ENCODE measurements at places on chromosomes 3 and 15.

- no peak for DNase-seq
Measured at GRCh38 chr3:9146367-9147071, 102.9 kb downstream of the SRGAP3 start.

DNA sequence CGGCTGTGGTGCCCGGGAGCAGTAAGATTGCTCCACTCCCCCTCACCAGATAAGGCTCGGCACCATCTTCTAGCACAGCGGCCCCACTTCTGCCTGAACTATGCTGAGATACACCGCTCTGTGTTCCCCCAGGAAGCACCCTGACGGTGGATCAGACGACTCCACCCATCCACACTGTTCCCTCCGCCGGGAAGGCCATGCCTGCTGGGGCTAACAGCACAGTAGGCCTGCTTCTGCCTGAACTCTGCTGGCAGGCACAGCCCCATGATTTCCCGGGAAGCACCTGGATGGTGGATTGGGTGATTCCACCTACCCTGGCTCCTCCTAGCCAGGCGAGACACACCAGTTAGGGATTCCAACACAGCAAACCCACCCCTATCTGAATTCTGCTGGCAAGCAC, 36.3 kb upstream of the PPM1L start:
- no peak for DNase-seq

DNA sequence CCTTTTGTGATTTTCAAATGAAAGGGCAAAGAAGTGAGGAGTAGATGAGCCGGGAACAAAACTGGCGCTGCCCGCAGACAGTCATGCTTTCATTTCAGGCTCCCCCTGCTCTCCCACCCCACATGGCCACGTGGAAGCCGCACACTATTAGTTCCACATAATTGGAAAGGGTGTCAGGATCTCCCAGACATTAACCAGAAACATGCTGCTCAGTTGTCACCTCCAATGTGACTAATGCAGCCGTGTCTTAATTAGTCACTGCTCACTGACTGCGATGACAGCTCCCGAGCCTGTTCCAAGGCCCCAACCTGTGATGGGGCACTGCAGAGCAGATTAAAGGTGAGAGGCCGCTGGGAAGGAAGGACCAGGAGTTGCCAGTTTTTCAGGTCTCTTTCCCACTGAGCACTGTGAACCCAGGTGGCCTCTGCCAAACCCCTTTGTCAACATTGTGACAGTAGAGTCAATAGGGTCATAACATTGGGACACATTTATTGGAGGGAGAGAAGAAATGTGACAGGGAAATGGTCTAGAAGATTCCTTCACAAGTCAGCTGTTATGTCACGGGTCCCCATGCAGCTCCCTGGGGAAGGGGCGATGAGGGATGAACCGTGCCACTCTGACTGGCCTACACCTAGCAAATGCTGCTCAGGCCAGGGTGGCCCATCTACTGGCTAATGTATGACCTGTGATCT, 38.6 kb upstream of the SFMBT1 start:
- DNase-seq: no peak

- no peak for DNase-seq
Measured at GRCh38 chr3:43675593-43675992, 15.1 kb upstream of the ABHD5 start.

DNA sequence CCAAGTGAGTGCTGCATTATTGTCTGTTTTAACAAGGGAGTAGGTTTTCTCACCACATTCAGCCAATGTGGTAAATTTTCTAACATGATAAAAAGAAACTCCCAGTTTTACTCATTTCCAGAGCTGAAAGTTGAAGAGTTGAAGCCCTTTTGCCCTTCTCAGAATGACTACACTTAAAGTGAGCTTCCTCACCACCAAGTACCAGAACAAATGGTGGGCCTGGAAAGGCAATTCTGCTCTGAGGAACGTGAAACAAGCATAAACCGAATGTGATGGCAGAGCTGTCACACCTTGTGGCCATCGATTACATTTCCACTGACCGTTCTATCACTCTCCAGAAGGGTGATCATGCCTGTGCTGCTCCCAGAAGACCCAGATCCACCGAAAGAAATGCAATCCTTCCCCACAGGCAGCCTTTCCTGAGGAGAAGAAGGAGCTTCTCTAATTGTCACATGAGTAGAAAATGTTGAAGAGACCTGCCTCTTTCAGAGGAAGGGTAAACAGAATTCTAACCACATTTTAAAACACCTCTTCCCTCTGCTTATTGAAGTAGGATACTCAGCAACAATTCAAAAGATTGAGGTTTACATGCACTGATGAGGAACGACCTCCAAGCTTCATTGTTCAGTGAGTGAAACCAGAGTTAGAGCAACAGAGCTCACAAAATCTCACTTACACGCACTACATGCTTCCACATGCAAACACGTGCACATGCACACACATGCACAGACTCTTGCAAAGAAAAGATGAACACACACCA, 21.4 kb upstream of the CCR9 start:
- DNase-seq: no peak

GRCh38 chr3:46480491-46481195, 15.9 kb upstream of the LTF start:
- DNase-seq: peak; percentile 63

DNA sequence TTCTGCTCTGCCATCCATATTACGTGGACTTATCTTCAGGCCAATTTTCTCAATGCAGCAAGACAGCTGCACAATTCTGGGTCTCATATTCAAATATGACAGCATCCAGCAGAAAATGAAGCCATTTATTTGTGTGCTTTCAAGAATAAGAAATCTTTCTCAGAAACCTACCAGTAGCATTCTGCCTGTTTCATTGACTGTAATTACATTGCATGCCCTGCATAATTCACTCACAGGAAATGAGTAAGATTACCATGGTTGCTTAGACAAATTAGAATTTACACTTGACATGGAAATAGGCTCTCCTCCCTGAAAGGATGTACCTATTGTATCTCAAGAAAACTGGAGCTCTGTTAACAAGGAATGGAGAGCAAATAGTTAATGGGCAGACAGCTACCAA, 346.6 kb upstream of the DCBLD2 start:
- no peak for DNase-seq

- no peak for DNase-seq
Measured at GRCh38 chr3:73484656-73485248, 140.0 kb downstream of the PDZRN3 start.

DNA sequence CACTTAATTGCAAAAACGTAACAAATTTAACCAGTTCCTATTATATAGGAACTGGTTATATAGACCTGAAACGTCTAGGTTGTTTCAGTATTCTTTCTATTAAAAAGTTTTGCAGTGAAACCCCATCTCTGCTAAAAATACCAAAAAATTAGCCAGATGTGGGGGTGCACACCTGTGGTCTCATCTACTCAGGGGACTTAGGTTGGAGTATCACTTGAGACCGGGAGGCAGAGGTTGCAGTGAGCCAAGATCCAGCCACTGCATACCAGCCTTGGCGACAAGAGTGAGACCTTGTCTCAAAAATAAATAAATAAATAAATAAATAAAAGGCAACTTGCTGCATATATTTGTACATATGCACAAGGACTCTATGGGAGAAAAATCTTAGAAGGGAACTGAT, 387.0 kb downstream of the TUSC7 start:
- no peak for DNase-seq

- DNase-seq: no peak
Measured at GRCh38 chr3:186182850-186183249, 74.0 kb upstream of the ETV5 start.

- DNase-seq: no peak
Measured at GRCh38 chr3:73529308-73530021, 95.3 kb downstream of the PDZRN3 start.

GRCh38 chr3:86766331-86766730, 224.6 kb downstream of the VGLL3 start:
- DNase-seq: no peak

- DNase-seq: no peak
Measured at GRCh38 chr15:94526071-94526689, 294.8 kb downstream of the MCTP2 start.

DNA sequence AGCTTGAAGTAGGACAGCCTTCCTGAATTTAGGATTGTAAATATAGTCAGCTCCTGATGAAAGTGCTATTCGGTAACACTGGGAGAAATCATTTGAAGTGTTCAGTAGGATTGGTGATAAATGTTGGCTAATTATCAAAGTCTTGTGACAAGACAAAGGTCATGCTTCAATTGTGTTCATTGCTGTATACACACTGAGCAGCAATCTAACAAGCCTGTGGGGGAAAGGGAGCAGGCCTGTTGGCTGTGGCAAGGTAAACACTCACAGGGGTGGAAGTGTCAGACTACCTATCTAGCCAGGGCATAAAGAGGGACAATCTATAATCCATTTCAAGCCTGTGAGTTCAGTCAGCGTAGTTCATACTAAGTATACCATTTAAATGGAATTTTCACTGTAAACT, 111.0 kb upstream of the MANF start:
- DNase-seq: no peak

DNA sequence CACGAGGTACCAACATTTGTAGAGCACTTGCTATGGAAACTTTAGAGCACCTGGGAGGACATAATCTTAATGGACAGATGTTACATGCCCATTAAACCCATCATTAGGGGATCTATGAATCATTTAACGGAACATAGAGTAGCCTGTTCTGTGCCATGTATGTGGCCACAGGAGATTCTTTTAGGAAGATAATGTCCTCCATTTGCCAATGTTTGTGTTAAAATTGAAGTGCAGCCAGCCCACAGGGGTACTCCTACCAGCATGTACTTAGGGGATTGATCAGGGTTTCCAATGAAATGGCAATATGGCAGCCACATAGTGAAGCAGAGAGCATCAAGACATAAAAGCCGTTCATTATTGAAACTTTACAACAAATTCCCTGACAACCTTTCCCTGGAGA, 70.7 kb downstream of the TNIK start:
- DNase-seq: no peak

GRCh38 chr3:10263646-10264363, 15.5 kb downstream of the TATDN2 start:
- DNase-seq: no peak

GRCh38 chr3:183815563-183815940, 9.8 kb downstream of the MAP6D1 start:
- DNase-seq: no peak

GRCh38 chr3:14508505-14508819, 31.7 kb downstream of the GRIP2 start:
- DNase-seq: no peak

GRCh38 chr3:147218965-147219364, 187.4 kb downstream of the ZIC4 start:
- DNase-seq: no peak

- no peak for DNase-seq
Measured at GRCh38 chr3:11907667-11908660, 61.3 kb upstream of the TAMM41 start.

DNA sequence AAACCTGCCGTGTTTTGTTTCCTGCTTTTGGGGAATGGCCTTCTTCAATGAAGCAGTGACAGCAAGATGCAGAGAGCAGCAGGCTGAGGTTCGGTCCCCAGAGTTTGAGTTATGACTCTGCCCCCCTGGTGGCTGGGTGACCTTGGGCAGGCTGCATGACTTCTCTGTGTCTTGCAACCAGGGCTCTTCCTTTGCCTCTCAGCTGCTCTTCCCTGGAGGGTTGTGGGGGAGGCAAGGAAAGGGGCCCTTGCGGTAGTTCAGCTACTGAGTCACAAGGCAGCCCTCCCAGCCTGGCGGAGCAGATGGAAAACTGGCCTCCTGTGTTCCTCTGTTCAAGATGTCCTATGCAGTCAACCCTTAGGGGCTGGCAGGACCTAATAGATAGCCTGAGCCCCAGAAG, 17.1 kb downstream of the CTXND1 start:
- no peak for DNase-seq

GRCh38 chr15:53962646-53963561, 15.3 kb upstream of the UNC13C start:
- DNase-seq: no peak

GRCh38 chr15:59259137-59259943, 52.7 kb downstream of the LDHAL6B start:
- DNase-seq: no peak

Measured in dorsolateral prefrontal cortex (tissue), 122 donors.